ENCODE measurements at places on chromosomes 2 and 18. TPM values are rescaled to one million over a fixed set of nuclear protein-coding genes. Genes with fewer than 3 reads are reported as not detected.

- no peak for DNase-seq
Measured at GRCh38 chr18:29157057-29157780, 980.3 kb upstream of the CDH2 start.

- peak; percentile 79 for DNase-seq
Measured at GRCh38 chr2:36376992-36377738, 21.6 kb downstream of the CRIM1 start.

DNA sequence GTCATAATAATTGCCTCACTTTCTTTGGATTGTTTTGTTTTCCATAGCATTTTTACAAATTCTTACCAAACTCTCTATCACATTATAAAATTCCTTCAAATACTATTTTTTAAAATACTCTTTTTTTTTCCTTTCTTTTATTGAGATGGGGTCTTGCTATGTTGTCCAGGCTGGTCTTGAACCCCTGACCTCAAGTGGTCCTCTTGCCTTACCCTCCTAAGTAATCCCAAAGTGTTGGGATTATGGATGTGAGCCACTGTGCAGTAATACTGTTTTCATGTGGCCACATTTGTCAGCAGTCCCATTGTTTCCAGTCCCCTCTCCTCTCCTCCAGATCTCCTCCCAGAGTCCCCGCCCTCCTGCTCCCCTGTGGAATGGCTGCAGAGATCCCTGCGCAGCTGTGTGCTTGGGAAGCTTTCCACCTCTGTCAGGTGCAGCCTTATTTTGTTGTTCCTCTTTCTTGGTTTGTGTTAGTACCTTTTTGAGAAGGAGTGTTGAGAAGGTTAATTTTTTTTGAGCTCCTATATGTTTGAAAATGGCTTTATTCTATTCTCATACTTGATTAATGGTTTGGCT is 227.3 kb downstream of the LOXHD1 start:
- DNase-seq, result no peak

M1AP gene
- total RNA-seq, result not detected

DNA sequence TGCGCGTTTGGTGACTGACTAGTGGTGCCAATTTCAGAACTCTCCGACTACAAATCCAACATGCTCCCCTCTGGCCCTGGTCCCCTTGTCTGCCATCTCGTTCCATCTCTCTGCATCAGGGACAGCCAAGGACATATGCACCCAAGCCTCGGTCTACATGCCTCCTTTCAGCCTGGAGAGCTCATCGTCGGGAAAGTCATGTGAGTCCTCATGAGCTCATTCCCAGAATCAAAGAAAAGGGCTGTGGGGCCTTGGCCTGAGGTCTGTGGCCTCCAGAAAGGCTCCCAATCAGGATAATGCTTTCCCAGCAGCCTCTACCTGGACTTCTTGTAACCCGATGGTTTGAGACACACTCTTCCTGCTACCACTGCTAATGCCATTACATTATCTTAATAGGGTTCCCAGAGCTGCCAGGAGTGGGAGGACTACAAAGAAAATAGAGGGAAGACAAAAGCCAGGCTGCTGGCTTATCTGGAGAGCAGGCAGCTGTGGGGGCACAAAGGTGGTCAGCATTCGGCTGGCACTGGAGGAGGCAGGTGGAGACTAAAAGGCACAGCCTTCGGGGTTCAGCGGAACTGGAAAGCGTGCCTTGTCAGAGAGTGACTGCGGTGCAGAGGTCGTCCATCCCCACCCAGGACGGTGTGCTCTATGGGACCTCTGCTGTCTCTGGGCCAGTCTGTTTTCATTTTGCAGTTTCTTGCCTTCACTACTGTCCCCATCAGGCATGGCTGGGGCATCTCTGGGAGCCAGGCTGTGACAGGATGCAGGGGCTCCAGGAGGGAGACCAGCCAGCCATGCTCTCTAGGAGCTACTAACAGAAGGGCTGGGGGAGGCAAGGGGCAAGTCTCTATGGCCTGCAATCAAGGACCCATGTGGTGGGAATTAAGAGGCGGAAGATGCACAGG is 104.4 kb upstream of the SMAD2 start:
- DNase-seq, result no peak

Data from transverse colon (tissue), 4 donors.